Ammon's horn (tissue), 1 donor: ENCODE measurements at places on chromosomes 6 and 20.

GRCh38 chr6:153145591-153145990 is 14.5 kb upstream of the RGS17 start:
- DNase-seq = no peak

DNA sequence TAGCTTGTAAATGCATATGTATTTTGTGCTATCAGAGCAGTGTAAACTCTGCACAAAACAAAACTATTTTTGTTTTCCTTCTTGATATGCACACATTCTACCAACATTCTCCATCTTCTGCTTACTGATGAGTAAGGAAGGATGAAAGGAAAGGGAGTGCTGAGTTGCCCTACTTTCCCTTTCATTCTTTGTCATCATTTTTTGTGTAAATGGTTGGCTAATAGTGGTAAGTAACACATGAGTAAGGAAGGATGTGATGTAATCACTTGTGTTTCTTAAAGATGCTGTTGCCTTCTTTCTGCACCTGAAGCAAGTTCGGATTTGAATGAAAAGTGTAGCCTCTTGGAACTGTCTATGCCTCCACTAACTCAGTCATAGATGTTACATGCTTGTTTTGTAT is 4.6 kb upstream of the REV3L start:
- no peak for DNase-seq

GRCh38 chr6:151276112-151276740 is 36.5 kb downstream of the AKAP12 start:
- DNase-seq = peak; percentile 8

DNA sequence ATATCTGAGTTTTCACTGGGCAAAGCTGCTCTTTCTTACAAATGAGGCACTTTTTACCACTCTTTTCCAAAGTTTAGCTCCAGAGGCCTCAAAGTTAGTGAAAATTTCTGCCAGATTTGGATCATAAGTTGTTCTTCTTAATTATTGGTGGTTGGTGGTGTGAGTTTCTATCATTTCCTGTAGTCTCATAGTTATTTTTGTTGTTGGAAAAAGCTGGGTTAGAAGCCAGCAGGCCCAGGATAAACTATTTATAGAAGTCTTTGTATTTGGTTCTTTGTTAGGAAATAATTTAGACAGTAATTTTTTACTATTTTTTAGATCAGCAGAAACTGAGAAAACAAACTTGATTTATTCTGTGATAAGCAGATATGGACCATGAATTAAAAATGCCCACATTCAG is 10.6 kb downstream of the PFDN4 start:
- DNase-seq = no peak

- no peak for DNase-seq
Measured at GRCh38 chr20:33555755-33556154, 65.9 kb downstream of the CBFA2T2 start.
